ENCODE measurements at places on chromosomes 7 and 10. TPM values are rescaled to one million over a fixed set of nuclear protein-coding genes. Genes with fewer than 3 reads are reported as not detected.

DNA sequence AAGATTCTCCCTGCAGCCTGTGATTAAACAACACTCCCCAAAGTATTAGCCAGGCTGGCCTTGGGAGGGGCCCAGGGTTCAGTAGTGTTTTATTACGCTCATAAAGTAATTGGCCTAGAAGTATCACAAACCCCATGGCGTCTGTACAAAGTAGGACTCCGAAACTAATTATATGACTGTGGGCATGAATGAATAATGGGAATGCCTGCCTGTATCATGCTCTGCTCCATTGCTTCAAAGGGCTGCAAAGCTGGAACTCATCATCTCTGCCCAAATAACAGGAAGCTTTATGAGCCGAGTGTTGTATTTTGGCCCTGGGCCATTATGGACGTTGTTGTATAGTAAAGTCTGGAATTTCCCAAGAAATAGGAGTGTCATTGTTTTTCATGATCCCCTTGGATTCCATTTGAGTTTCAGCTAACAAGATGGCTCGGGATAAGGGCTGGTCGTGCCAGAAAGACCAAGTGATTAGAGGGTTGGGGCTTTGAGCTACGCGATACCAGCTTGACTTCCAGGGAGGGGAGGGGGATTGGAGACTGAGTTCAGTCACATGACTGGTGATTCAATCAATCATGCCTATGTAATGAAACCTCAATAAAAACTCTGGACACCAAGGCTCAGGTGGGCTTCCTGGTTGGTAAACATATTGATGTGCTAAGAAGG, 65.3 kb upstream of the NPTX2 start:
- no peaks in the 10 kb centered on the region for H3K4me1 ChIP-seq
- H3K27me3 ChIP-seq: no peaks in the 10 kb centered on the region
- no peaks in the 10 kb centered on the region for H3K36me3 ChIP-seq

- H3K27ac ChIP-seq: no peak overlapping the region
- peaks cover 4% of the 10 kb centered on the region for H3K4me1 ChIP-seq
- peaks cover 4% of the 10 kb centered on the region for H3K27me3 ChIP-seq
- H3K36me3 ChIP-seq: peaks cover 8% of the 10 kb centered on the region
These were observed 17.4 kb downstream of the C7orf57 start for GRCh38 chr7:48052748-48053147.

DNA sequence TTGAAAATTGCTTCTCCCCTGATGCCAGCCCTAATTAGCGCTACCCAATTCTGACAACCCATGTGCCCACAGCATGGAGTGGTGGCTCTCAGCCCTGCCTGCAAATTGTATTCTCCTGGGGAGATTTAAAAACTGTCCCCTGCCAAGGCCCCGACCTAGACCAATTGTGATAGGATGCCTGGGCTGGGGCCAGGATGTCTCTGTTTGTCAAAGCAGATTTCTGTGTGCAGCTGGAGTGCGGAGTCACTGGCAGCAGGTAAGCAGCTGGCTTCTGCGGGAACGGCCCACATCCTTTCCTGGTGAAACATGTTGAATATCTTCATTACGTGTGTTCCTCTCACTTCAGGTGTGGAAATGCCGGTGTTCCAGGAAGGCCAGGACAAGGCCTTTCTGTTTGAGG, 238.6 kb downstream of the WDR37 start:
- no peak for DNase-seq
- no peaks in the 10 kb centered on the region for H3K4me1 ChIP-seq
- peaks cover 28% of the 10 kb centered on the region for H3K27me3 ChIP-seq
- H3K27ac ChIP-seq: no peak overlapping the region
- no peaks in the 10 kb centered on the region for H3K36me3 ChIP-seq

- H3K27ac ChIP-seq: no peak overlapping the region
- H3K36me3 ChIP-seq: no peaks in the 10 kb centered on the region
- no peak overlapping the region for H3K4me3 ChIP-seq
- no peaks in the 10 kb centered on the region for H3K4me1 ChIP-seq
- no peaks in the 10 kb centered on the region for H3K27me3 ChIP-seq
- no peak for DNase-seq
These were observed 511.1 kb downstream of the GLRX3 start for GRCh38 chr10:130647341-130647740.

DNA sequence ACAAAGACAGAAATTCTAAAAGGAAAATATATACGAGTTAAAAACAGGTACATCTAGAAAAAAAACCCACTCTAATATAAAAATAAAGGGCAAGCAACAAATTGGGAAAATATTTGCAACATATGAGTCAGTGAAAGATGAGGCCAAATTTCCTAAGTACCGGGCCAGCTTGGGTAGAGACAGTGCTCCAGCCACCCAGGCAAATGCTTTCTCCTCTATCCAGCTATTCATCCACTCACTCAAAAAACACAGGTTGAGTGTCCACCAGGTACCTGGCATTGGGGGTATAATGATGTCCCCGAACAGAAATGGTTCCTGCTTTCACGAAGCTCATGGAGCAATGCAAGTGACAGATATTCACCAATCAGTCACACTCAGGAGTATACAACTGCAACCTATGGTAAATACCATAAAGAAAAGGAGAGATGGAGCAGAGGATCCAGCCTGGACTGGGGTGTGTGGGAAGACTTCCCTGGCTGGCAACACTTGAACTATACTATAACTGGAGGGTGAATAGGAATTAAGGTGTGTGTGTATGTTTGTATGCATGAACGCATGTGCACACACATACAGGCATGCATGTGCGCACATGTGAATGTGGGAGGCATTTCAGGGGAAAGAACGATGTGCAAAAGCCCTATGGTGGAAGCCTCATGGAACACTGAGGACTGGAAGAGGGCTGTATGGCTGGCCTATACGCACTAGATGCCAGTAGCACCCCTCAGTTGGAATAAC, 2.3 kb downstream of the ARHGAP22 start:
- no peak overlapping the region for H3K27ac ChIP-seq
- H3K27me3 ChIP-seq: peaks cover 31% of the 10 kb centered on the region
- H3K4me3 ChIP-seq: no peak overlapping the region
- DNase-seq: peak; percentile 19

- no peak overlapping the region for H3K4me3 ChIP-seq
- H3K36me3 ChIP-seq: no peaks in the 10 kb centered on the region
- peaks cover 47% of the 10 kb centered on the region for H3K4me1 ChIP-seq
- no peak for DNase-seq
- H3K27ac ChIP-seq: no peak overlapping the region
These were observed 3.8 kb upstream of the GTF2I start for GRCh38 chr7:74653686-74654181.

- H3K27me3 ChIP-seq: no peaks in the 10 kb centered on the region
- DNase-seq: no peak
- no peak overlapping the region for H3K4me3 ChIP-seq
- no peaks in the 10 kb centered on the region for H3K36me3 ChIP-seq
These were observed 372.9 kb upstream of the ZMIZ1 start for GRCh38 chr10:78695846-78696245.

The GLCCI1 gene
- 43.6 TPM for total RNA-seq

The OPN1SW gene
- not detected for total RNA-seq

The DYDC2 gene
- total RNA-seq: not detected

The SORCS1 gene
- not detected for total RNA-seq

The TLX1 gene
- total RNA-seq: not detected

The SEMA3C gene
- not detected for total RNA-seq

The COPG2 gene
- 21.1 TPM for total RNA-seq

The SLC16A9 gene
- total RNA-seq: not detected

Data from activated CD8-positive, alpha-beta memory T cell treated with anti-CD3 and anti-CD28 coated beads, Interleukin-2, amount 10 ng/mL, durations not matched to agents 7 days and 5 days (primary cell).